ENCODE measurements at places on chromosomes 4 and X.

DNA sequence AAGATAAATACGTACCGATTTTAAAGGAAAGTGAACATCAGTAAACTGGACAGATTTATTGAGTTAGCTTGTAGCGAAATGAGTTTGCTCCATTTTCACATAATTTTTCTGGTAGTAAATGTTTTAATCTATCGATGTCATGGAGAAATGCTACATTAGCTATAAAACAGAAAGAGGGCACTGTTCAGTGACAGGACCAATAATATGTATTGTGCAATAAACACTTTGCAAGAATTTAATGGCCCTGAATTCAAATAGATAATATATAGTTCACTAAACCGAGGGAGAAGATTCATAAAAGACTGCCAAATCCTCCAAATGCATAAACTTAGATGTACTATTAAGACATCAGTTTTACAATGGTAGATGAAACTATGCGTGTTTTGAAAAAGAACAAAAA, 516.3 kb downstream of the ADGRL3 start:
- DNase-seq = no peak

GRCh38 chr4:1459081-1459721, 53.0 kb upstream of the NKX1-1 start:
- no peak for DNase-seq

- peak; percentile 16 for DNase-seq
These were observed 532 bp downstream of the ZNF827 start for GRCh38 chr4:145937971-145938611.

DNA sequence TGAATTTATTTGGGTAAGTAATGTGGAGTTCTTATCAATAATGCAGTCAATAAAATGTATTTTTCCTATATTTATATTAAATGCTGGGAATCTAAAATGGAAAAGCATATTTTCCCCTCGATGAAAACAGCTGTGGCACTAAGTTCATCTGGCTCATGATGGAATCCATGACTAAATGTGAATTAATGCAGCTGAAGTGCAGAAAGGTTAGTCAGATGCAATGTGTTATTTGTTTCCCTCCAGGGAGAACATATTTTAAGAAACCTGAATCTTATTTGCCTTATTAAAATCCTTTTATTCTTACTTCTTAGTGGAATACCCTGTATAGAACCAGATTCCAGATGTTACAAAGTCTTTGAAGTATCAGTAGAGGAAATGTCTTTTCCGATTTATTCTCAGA, 247.9 kb downstream of the ARHGAP24 start:
- DNase-seq = no peak

GRCh38 chr4:5036239-5036638, 15.0 kb upstream of the STK32B start:
- no peak for DNase-seq

DNA sequence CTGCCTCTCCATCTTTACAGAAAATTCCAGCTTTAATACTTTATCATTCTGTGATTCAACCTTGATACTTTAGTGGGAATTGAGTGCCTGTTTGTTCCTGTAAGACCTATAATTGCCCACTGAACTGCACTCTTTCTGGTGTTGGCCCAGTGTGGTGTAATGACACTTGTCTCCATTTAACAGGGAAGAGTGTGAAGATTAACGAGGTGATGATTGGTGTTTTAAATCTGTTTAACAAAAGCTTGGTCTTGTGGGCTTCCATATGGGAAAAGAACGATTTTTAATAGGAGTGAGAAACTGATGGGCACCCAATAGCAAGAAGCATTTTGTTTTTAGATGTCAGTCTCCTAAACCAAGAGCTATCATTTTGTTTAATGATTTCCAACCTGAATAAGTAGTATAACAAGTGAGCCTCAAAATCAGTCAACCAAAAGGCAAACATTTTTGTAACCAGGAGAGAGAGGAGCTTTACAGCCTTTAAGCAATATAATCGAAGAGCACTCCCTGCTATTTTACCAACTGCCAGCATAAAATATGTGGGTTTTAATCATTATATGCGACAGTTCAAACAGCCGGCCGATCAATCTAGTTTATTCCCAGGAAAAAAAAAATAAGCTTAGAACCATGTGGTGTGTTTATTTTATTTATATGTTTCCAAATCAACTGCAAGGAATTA, 50.2 kb downstream of the SUPT20HL1 start:
- DNase-seq = no peak

- DNase-seq = no peak
These were observed 55.8 kb upstream of the SORBS2 start for GRCh38 chr4:185867770-185868169.

DNA sequence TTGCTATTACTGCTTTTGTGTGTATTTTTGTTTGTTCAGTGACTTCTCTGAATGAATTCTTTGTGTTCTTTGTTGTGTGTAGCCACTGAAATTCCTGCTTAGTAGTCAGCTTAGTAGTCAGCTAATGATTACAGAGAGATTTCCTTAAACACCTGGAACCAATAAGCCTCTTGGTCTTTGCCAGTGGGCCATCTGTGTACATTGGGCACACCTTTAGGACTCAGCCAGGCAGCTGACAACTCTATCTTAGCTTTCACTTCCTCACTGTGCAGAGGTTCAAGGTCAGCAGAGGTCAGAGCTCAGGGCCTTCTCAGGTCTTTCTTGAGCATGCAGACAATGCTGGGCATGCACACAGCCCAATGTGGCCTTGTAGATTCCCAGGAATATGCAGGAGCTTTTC, 59.3 kb downstream of the RWDD4 start:
- DNase-seq = no peak

- peak; percentile 85 for DNase-seq
These were observed 28.8 kb upstream of the SOWAHD start for GRCh38 chrX:119729408-119730201.

- DNase-seq = no peak
These were observed 1157.3 kb upstream of the AGA start for GRCh38 chr4:178599521-178599920.

- no peak for DNase-seq
These were observed 28.1 kb upstream of the TXK start for GRCh38 chr4:48162162-48162561.

DNA sequence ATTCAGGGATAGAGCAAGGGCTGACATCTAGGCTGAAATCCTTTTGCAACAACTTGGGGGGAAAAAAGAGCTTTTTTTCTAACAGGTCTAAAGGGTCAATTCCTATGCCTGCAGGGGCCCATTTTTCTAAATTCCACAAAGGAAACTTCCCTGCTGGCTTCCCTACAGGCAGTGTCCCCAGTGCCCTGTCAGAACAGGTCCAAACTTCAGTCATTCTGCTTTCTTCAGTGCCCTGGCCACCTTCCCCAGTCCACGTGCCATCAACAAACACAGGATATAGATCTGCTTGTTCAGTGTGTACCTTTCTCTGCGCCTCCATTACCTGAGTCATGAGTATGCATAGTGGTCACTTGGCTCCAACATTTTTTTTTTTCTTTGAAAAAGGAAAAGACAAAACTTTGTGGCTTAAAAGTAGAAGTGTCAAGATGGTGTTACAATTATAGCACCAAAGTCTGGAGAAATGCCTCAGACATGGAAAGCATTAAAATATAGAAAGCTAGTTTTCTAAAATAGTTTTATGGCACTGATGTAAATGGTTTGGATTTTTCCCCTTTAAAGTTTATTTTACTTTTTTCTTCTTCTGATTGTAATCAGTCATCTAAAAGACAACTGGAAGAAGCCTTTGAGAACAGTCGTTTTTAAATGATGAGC, 84.0 kb upstream of the JADE1 start:
- DNase-seq = no peak

- DNase-seq = no peak
These were observed 2.0 kb upstream of the METAP1 start for GRCh38 chr4:98993419-98994071.

DNA sequence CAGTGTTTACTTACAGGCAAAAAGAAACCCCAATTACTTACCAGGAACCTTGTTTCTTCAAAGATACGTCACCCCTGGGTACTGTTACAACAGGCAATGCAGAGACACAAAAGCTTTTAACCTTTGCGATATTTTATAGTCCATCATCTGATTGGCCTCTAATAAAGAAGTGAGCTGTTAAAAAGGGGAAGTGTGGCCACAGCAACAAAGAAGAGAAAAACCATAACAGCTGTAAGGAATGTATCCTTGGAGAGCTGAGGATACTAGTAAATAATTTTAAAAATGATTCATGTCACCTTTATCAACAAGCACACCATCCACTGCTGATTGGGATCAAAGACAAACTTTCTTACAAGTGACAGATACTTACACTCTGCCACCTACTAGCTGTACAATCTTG, 14.1 kb downstream of the GABRA4 start:
- no peak for DNase-seq

- no peak for DNase-seq
These were observed 17.3 kb downstream of the LAMTOR3 start for GRCh38 chr4:99876946-99877345.

DNA sequence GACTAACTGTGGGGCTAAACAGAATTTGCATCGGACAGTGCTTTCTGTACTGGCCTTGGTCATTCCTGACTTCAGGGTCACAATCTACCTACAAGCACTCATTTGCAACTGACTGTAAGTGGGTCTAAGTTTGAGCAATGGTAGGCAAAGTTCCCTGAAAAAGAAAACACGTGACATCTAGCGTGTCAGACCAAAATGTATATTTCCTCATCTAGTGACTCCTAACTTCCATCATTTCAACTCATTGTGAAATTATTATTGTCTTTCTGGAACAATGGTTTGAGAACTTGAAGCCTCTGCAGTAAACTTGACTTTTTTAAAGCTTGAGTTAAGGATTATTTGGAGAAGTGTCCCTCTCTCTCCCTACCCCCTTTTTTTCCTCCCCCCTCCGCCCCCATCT, 113.6 kb downstream of the MID1 start:
- no peak for DNase-seq

DNA sequence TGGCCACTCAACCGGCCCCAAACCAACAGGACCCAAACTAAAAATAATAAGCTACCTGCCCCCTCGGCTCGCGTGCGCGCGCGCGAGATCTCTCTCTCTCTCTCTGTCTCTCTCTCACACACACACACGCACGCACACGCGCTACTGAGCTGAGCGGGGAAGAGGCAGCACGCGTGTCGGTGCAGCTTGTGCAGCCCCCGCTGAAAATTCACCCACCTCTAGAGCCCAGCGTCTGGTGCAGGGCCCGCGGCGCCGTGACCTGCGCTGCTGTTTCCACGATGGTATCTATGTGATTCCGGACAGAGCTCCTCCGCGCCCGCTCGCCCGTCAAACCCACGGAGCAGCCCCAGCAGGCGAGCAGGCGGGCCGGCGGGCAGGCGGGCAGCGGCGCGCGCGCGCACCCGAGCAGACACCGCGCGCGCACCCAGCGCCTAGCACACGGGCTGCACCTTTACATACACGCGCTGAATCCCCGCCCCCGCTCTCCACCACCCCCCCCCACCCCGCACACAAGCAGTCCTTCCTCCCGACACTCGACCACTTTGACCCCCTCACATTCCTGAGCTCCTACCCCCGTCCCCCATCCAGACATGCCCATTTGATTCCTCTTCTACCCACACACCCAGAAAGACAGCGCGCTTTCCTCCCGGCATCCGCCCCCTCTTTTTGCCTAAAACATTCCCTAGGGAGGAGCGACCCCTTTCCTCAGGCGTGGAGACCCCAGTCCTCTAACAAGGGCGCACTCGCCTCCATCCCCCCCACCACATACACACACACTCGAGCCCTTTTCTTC, 1.0 kb downstream of the SLITRK4 start:
- DNase-seq = peak; percentile 3

- DNase-seq = no peak
These were observed 444.1 kb downstream of the STIM2 start for GRCh38 chr4:27304751-27305150.

DNA sequence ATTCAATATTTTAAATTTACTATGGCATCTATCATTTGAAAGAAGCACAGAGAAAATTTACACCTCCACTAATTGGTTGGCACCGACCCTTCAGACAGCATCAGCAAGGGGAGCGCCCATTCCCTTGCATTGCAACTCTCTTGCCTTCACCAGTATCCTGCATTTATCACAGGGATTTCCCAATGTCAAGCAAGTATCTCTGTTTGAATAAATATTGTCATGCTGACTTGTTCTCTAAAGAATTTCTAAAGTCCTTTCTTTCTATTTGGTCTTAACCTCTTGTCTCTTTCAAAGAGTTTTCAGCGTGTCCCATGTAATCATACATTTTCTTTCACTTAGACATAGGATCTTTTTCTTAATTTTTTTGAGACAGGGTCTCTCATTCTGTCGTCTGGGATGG, 10.4 kb downstream of the DCTD start:
- no peak for DNase-seq

DNA sequence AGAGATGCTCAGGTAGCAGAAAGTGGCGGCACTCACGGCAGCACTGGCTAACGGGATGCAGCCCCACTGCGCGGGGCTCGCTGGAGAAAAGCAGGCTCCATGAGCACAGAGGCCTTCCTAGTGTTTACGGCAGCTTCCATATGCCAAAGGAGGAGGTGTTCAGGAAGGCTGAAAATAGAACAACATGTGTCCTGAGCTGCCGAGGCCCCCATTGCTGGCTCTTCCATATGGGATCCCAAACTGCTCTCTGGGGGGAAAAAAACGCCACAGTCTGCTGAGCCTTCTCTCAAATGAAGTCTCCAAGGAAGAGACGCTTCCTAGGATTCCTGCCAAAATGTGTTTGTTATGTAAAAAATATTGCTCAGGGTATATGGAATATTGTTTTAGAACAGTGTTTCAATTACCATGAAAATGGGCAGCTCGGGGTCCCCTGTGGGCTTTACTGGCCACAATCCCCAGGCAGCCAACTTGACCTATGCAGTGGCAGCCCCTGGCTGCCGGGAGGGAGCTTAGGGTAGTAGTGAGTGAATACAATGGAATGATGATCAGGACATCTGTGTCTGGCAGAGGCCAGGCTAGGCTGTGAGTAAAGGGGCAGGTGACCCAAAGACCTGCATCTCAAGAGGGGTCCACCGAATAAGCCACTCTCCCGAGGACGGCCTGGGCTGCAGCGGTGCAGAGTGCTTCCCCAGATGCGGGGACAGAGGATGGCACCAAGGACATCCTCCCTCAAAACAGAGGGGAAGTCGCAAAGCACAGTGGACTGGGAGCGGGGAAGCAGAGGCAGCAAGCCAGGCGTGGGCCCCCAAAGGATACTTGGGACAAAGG, 170.1 kb downstream of the AFAP1 start:
- no peak for DNase-seq

- DNase-seq = peak; percentile 21
These were observed 171.2 kb downstream of the TMA16 start for GRCh38 chr4:163665521-163666331.

DNA sequence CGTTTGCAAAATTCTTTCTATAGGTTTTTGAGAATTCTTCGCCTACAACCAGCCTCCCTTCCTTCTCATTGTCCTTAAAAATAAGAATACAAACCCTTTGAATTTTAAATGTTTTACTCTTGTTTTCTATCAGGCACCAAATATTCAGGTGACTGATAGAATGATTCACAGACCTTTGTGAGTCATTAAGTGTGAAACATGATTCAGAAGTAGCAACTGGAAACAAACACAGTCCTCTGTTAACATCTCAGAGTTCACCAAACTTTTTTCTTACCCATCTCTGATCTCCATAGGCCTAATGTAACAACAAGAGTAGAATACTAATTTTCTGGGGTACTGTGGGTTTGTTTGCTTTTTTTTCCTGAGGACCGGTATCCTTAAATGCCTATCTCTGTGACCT, 63.4 kb upstream of the MAB21L2 start:
- DNase-seq = no peak

- no peak for DNase-seq
These were observed 304.7 kb upstream of the GATB start for GRCh38 chr4:152065545-152065944.
